Kidney (tissue), 22 donors: ENCODE measurements at places on chromosomes 6 and 20. TPM values are rescaled to one million over a fixed set of nuclear protein-coding genes. Genes with fewer than 3 reads are reported as not detected.

DNA sequence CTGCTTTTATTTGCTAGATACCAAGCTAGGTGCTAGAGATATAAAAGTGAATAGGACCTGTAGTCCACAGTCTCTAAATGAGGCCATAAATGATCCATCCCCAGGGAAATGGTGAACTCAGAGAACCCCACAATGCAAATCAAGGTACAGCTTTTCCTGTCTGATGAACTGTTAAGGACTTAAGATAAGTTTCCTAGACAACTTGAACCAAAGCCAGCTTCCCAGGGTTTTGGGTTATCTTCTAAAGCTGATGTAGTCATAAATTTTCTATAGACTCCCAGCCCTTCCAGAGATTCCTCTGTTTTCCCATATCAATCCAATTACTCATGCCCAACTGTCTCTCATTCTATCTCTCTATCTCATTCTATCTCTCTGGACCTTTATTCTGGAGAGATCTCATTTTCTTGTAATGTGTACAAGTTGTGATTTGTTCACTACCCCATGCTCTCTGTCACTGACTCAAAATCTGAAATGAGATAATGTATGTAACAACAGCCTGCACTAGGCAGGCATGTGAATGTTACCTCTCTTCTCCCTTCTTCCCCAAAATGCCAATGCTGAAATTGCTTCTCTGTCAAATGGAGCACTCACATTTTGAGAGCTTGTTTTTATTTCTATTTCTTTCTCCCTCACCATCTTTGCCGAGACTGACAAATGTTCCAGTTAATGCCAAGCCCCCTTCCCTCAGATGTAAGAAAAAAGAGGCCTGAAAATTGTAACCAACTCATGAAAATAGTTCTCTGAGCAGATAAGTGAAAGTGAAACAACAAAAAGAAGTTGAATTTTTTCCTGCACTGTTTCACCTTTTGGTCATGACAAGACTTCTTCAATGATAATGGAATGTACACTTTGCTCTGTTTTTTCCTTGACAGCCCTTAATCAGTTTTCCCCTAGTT, 279.9 kb downstream of the SLC35F1 start:
- DNase-seq = no peak

- no peak for DNase-seq
These were observed 27.5 kb upstream of the SIRPA start for GRCh38 chr20:1867495-1868260.

The BTNL2 gene
- total RNA-seq = not detected

DNA sequence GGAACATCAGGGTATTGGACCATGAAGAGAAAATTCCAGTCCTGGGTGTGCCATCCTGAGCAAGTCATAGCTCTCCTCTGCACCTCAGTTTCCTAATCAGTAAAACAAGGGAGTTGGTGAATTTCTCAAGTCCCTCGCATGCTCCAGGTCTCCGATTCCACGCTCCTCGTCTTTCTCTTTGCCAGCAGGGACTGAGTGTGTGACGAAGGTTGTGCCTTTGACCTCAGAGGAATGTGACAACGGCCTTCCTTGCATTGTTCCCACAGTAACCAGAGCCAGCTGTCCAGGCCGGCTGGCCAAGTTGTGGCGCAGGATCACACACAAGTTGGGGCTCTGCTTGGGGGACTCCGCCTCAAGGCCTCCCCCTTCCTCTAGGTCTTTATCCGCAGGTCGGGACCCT, 217.3 kb downstream of the ATXN1 start:
- DNase-seq = peak; percentile 87

DNA sequence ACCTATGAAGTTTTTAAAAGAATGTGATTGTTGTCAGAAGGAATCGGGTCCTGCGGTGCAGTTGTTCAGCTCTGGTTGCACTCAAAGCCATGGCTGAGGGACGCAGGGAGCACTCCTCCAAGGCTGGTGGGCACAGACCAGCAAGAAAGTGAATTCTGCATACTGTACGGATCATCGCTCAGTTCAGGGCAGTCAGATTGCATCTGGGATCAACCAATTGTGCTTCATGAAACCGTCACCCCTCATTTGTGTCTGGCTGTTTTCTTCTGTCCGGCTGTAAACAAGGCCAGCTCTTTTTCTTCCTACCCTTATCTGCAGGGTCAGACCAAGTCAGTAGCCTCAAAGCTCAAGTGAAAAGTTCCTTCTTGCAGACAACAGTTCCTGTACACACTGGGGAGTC, 478.3 kb downstream of the TFAP2A start:
- DNase-seq = peak; percentile 49

The LMBRD1 gene
- total RNA-seq = 91.3 TPM

GRCh38 chr6:32700391-32701040, 34.1 kb upstream of the HLA-DQB1 start:
- DNase-seq = peak; percentile 66

The UST gene
- 4.2 TPM for total RNA-seq

- peak; percentile 46 for DNase-seq
These were observed 210.6 kb downstream of the DLL1 start for GRCh38 chr6:170080169-170080827.

GRCh38 chr6:83510791-83511190, 1.5 kb upstream of the PRSS35 start:
- no peak for DNase-seq

DNA sequence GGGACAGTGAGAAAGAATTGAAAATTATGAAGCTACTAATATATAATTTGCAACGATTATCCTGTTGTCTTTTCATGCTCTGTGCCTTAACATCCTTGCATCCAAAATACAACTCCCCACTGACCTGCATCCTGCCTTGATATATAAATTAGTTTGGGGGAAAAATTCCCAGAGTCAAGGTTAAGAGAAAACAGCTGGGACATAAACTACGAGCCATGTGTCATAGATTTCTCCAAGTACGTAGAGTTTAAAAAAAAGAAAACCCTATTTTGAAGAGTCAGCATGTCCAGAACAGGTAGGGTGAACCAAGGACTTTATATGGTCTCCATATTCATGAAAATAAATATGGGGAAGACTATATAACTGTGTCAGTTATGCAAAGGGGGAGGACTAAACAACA, 123.8 kb upstream of the MARCKS start:
- DNase-seq = peak; percentile 66

DNA sequence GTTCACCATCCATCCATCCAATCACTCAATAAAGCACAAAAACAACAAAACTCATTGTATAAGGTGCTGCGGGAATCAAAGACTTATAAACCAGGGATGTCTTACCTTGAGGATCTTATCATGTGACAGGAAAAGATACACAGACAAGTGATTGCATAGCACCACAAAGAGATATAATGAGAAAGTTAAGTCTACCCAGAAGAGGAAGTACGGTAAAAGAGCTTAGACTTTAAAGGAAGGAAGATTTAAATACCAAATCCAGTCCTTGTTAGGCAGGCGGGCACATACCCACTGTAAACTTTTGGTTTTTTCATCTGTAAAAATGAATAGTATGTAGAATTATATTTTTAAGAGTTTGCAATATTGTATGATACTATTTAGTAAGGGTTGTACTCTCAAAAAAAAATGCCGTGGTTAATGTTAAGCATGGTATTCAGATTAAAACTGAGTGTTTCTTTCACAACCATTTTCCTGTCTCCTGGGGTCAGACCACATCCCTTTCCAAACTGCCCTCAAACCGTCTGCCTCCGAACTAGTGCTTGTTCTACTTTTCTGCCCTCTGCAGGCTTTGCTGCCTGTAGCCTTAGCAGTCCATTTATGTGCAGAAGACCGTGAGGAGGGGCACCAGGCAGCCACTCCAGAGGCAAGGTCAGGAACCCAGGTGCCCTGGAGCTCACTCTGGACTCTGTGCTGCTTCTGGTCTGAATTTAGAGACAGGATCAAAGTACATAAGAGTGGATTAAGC, 179.5 kb upstream of the SYNDIG1 start:
- no peak for DNase-seq

- DNase-seq = peak; percentile 54
These were observed 114.4 kb upstream of the PRND start for GRCh38 chr20:4607287-4607713.

The CFAP206 gene
- total RNA-seq = 2.5 TPM

DNA sequence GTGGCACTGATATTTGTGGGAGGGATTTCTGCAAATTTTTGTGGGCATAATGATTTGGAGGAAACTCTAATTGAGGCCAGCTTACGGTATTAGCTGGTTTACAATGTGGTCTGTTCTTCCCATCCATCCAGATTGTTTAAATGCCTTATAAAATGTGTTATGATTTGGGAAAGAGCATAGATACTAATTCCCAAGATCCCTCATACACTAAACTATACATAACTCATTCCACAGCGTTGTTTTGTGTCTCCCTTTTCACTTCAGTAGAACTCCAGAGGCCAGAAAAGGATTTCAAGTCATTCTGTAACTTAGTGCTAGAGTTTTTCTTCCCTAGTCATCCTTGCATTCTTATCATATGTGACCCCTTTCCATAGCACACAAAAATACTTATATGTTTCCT, 292.6 kb upstream of the NT5E start:
- DNase-seq = no peak

The LATS1 gene
- 32.4 TPM for total RNA-seq

GRCh38 chr6:58198301-58198700, 880.9 kb downstream of the PRIM2 start:
- DNase-seq = no peak

The PRPH2 gene
- total RNA-seq = 1.6 TPM

- no peak for DNase-seq
These were observed 49.3 kb upstream of the ARID1B start for GRCh38 chr6:156727715-156728385.

DNA sequence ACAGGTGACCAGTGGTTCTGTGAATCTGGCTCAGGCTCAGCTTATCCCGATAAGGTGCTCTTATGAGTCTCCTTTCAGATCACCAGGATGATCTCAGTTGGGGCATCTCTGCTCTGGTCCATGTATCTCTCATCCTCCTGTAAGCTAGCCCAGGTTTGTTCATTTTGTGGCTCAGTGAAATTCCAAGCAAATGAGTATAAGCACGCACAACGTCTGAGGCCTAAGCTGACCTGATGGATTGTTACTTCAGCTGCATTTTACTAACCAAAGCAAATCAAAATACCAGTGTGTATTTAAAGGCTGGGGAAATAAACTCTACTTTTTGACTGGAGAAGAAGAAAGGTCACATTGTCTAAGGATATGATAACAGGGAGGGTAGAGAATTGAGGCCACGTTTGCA, 551.0 kb upstream of the BTBD3 start:
- DNase-seq = no peak
